Uterus (tissue), 4 donors: ENCODE measurements at places on chromosomes 5 and 9.

- no peak for DNase-seq
Observed at GRCh38 chr5:158117467-158118160, 258.7 kb upstream of the CLINT1 start.

DNA sequence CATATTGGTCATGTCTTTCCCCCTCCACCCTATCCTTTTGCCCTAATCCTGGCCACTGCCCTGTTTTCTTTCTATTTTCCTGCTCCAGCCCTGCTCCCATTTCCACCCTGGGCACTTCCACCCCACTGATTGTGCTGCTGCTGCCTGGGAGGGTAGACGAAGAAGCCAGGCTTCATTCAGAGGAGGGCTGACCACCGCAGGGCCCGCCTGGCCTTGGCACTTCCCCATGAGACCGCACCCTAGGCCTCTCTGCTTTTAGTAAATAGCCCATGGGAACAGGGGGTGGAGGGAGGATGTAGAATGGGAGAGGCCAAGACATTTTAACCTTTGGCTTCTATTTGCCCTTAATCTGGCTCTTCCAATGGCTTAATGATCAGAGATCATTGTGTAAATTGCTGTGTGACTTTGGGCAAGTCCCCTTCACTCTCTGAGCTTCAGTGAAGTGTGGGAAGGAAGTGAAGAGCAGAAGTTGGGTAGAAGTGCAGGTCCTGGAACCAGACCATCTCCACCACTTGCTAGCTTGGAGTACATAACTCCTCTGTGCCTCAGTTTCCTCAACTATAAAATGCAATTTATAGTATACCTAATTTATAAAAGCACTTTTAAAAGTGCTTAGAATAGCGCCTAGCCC is 13.6 kb upstream of the GPX3 start:
- no peak for DNase-seq

- peak; percentile 59 for DNase-seq
Observed at GRCh38 chr5:157328277-157328912, 62.5 kb downstream of the CYFIP2 start.

DNA sequence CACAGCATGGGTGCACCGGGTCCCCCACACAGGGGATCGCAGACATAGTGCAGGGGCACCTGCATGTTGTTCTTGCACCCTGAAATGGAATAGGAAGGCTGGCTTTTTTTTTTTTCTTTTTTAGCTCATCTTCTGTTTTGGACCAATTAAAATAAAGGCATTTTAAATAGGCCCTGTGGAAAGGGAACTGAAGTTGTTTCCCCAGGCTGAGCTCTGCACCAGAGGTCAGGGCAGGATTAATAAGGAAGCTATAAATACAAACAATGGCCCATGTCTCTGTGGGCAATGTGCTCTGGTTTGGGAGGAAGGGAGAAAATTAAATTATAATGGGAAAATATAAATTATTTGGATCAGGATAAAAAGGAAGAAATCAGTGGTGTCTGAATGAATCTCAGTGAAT is 21.2 kb upstream of the KCNMB1 start:
- DNase-seq: no peak

- DNase-seq: peak; percentile 56
Observed at GRCh38 chr9:35908504-35909125, 675 bp upstream of the SPAAR start.

GRCh38 chr5:124398460-124398859 is 348.0 kb downstream of the ZNF608 start:
- no peak for DNase-seq

- no peak for DNase-seq
Observed at GRCh38 chr5:179753971-179754370, 21.3 kb downstream of the MAML1 start.
